ENCODE measurements at places on chromosomes 7 and 10. TPM values are rescaled to one million over a fixed set of nuclear protein-coding genes. Genes with fewer than 3 reads are reported as not detected.

Gene NANOS1
- 0.15 TPM for total RNA-seq

Gene IFIT1
- 5.2 TPM for total RNA-seq

Gene ABCC2
- 0.57 TPM for total RNA-seq

Gene GSAP
- total RNA-seq: 1.7 TPM

Gene SHTN1
- 0.29 TPM for total RNA-seq

Gene PLEKHS1
- not detected for total RNA-seq

Gene MCM10
- total RNA-seq: 74.2 TPM

Gene ASB10
- total RNA-seq: not detected

Gene CLDN4
- total RNA-seq: 0.14 TPM

Gene CNNM2
- total RNA-seq: 4.2 TPM

Gene COBL
- not detected for total RNA-seq

Gene TRIP6
- 25.8 TPM for total RNA-seq

Gene PLXNA4
- total RNA-seq: 0.24 TPM

Gene MGAM2
- not detected for total RNA-seq

Gene CPXM2
- not detected for total RNA-seq

Gene OR9A2
- not detected for total RNA-seq

Gene ASCC1
- total RNA-seq: 52.5 TPM

Gene TBX20
- not detected for total RNA-seq

Gene PTTG1IP2
- total RNA-seq: not detected

Gene NFE2L3
- 27.3 TPM for total RNA-seq

Gene AZGP1
- not detected for total RNA-seq

Gene TAS2R41
- total RNA-seq: not detected

Gene NUPR2
- not detected for total RNA-seq

Gene TUBAL3
- not detected for total RNA-seq

Gene ADAM12
- 0.97 TPM for total RNA-seq

Gene AKR1E2
- total RNA-seq: 3.9 TPM

Gene CNPY4
- 11.9 TPM for total RNA-seq

Gene GATA3
- total RNA-seq: 46.3 TPM

Gene GHRHR
- not detected for total RNA-seq

Gene EMX2
- total RNA-seq: not detected

Gene SPDYE8
- total RNA-seq: not detected

Gene NME8
- total RNA-seq: not detected

Gene MYO3A
- total RNA-seq: not detected

Gene KRIT1
- 29.3 TPM for total RNA-seq

Gene PNLIPRP1
- total RNA-seq: not detected

Gene LFNG
- total RNA-seq: 33.0 TPM

Gene CRHR2
- not detected for total RNA-seq

Gene PLPP4
- total RNA-seq: not detected

Gene HOXA5
- not detected for total RNA-seq

Gene AKR1C1
- total RNA-seq: 0.12 TPM

Gene PLAC9
- not detected for total RNA-seq

Measured in activated CD4-positive, alpha-beta memory T cell treated with anti-CD3 and anti-CD28 coated beads for 36 hours (primary cell).